ENCODE measurements at places on chromosomes 3 and 15.

DNA sequence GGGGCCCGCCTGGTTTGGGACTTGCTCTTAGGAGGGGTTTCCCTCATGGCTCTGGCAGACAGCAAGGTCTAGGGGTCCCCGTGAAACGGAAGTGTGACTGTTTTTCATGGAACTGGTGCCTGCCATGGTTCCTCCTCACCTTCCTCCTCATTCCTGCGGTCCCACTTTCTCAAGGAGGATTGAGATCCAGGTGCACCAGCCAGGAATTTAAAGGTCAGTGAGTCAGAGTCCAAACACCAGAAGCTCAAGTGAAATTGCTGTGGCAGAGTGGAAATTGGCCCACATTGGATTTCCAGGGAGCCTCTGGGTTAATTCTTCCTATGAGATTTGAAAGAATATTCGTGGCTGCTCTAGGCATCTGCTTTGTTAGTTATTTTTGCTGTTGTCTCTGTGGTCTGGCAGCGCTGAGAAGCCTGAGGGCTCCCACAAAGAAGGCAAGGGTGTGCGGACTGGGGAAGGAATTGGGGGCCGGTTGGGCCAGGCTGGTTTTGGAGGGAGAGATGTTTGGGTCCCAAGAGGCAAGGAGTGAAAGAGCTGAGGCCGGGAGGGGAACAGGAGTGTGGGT, 60.4 kb upstream of the TNFAIP8L3 start:
- DNase-seq: no peak

DNA sequence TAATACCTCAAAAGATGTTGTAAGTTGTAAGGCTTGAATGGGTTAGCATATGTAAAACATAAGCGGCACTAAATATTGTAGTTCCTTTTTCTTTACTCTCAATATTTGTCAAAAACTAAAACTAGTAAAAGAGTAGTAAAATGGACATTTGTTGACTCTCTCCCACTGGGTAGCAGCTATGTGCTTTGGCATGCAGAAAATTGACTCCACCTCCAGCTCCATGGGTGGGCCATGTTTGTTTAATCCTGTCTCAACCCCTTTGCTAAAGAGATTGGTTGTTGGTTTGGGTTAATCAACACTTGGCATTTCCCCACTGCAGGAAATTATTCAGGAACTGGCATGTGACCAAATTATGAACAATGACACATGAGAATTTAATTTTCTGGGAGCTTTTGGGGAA, 114.8 kb downstream of the EOMES start:
- DNase-seq: peak; percentile 45

- no peak for DNase-seq
These were observed 273.8 kb downstream of the CD47 start for GRCh38 chr3:107817076-107817475.

DNA sequence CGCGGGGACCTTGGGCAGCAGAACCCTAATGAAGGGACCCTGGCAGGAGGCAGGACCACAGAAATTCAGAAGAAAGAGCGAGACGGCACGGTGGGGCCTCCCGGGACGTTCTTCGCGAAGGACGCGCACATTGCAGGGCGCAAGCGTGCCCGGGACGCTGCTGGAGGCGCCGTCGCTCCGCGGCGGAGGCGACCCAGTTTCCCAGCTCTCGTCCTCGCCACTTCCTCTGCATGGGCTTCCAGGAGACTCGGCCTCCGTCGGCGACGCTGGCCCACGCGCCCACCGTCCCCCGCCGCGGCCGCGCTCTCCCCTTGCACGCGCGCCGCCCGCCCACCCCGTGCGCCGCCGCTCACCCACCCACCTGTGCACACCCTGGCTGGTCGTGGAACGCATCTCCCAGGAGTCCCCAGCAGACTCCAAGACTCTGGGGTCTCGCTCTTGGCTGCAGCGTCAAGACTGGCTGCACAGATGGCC, 31.8 kb upstream of the SMAD3 start:
- no peak for DNase-seq

Measured in EL (cell line).